Effector memory CD4-positive, alpha-beta T cell (primary cell): ENCODE measurements at places on chromosomes 4 and X.

DNA sequence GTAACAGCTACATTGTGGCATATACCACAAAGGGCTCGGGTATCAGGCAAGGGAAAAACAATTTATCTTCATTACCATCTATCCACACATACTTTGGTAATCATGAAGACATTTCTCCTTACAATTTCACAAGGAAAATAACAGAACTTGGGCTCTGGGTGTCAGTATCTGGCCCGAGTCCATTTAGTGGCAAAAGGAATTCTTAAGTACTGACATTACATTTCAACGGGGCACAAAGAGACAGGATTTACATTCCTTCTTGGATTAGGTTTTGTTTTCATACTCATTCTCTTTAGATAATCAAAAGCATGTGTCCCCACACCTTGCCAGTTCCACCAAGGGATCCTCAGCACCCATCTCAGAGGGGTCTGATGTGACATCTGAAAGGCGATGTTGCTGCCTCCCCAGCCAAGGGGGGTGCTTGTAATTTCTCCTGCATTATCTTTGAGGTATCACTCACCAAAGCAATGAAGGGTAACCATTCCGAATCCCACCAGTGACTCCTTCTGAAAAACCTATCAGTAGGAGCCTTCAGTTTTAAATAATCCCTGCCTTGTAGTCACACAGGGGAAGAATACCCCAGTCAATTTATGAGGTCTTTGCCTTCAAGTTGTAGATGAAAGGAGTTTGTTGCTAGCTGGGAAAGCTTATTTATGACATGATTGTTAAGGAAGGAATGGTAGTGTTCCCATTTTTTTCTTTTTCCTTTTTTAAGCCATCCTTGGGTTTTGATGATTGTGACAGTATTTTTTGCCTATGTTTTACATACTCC, 118.6 kb downstream of the PALLD start:
- DNase-seq, result no peak

GRCh38 chr4:1928356-1929239, 57.4 kb downstream of the NSD2 start:
- no peak for DNase-seq

- no peak for DNase-seq
Observed at GRCh38 chr4:83771113-83771705, 235.3 kb downstream of the GPAT3 start.

- DNase-seq, result no peak
Observed at GRCh38 chr4:158599765-158600498, 71.8 kb downstream of the C4orf46 start.

GRCh38 chr4:2712261-2712842, 43.8 kb downstream of the TNIP2 start:
- DNase-seq, result no peak

DNA sequence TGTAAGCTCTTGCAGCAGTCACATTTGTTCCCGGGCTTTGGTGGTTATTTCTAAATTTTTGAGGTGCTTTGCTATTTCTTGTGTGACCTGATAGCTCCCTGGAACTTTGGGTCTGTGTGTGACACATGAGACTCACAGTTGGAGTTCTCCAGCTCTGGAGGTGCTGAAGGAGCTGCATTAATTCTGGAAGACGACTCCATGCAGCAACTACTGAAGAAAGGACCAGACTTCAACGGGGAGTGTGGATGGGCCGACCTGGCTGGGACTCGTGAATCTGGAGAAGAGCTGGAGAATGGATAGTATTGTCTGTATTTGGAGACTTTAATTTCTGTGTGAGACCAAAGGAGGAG, 1.5 kb downstream of the MRFAP1 start:
- DNase-seq, result no peak

DNA sequence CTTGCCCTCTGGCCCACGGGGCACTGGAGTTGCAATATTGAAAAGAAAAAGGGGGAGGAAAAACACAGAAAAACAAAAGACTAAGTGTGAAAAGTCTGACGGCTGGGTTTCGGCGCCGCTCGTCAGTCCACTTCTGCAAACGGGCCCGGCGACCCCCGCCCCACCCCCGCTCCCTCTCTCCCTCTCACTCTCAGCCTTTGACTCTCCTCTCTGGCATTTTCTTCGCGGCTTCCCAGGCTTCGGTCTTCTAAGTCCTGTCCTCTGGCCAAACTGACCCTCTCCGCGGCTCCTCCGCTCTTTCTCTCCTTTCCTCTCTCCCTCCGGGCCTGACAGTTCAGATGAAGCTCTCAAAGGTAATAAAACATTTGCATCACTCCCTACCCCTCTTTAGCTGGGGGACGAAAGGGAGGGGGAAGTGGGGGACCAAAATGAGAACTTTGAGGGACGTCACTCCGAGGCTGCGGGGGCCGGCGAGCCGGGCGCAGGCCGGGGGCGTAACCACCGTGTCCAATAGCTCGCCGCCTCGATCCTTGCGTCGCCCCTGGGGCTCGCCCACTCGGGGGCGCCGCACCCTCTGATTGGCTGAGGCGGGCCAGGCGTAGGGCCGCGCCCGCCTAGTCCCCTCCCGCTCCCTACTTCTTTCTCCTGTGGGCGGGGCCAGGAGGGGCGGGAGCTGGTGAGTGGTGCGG, at the start of gene NKX6-1:
Gene NKX6-1 (minus strand): TSS at position 358 of the 689 bp plus-strand sequence. CDS start 1,064 bp downstream, outside the sequence.
- no peak for DNase-seq

DNA sequence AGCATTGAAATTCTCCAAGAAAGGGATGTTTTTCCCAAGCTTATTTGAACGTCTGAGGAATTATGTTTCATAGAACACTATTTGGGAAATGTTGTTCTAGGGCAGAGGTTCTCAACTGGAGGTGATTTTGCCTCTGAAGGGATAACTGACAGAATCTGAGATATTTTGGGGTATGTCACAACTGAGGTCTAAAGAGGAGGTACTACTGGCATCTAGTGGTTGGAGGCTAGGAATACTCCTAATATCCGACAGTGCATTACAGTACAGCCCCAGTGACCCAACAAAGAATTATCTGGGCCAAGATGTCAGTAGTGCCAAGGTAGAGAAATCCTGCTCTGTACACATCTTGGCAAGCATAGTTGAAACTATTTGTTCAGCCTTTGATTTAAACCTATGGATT, 6.4 kb downstream of the HSPA4L start:
- DNase-seq, result no peak

GRCh38 chr4:18366892-18367291, 345.3 kb upstream of the LCORL start:
- DNase-seq, result no peak

GRCh38 chr4:153282023-153282422, 62.5 kb upstream of the MND1 start:
- DNase-seq, result no peak

- DNase-seq, result no peak
Observed at GRCh38 chr4:3208826-3209225, 40.1 kb upstream of the MSANTD1 start.

GRCh38 chr4:102734591-102735385, 26.0 kb downstream of the MANBA start:
- DNase-seq, result no peak

DNA sequence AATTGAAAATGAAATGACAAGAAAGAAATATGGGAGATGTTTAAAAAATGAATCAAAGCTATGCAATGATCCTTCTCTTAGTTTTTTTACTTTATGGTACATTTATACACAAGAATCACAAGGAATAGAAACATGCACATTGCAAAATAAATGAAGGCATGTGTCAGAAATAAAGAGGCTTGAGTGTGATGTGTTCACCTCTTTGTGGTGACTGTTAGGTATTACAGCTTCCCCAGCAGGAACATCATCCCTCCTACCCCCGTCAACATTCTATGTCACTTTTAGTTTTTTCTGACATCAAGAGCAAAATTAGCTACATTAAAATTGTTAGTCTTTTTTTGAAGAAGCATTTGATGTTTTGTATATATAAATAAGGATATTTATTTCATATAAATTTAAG, 214.8 kb downstream of the SLC4A4 start:
- no peak for DNase-seq

DNA sequence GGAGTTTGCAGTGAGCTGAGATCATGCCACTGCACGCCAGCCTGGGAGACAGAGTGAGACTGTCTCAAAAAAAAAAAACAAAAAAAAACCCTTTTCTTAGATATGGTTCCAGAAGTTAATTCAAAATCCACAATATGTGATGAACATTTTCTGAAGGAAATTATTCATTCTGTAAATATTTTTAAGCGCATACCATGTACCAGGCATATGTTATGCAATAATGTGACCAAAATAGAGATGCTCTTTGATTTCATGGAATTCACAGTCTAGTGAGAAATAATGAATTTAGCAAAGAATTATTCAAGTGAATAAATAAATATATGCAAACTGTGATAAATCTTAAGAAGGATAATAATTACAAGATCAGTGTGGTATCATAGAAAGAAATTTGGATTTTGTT, 174.7 kb downstream of the GC start:
- no peak for DNase-seq

DNA sequence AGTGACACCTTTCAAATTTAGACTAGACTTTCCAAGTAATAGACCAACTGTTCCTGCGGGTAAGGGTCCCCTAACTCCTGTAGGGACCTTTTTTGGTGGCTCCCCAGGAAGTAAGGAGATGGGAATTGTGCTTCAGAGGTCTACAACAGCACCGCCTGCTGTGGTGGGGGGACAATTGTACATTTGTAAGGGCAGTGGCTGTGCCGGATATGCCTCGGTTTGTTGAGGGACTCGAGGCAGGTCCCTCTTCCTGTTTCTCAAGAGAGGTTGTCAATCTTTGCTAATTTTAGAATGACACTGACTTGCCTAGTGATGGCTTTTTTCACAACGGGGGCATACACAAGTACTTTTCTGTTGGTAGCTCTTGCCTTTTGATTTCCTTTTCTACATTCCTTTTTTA, 15.5 kb upstream of the HSD17B11 start:
- no peak for DNase-seq

DNA sequence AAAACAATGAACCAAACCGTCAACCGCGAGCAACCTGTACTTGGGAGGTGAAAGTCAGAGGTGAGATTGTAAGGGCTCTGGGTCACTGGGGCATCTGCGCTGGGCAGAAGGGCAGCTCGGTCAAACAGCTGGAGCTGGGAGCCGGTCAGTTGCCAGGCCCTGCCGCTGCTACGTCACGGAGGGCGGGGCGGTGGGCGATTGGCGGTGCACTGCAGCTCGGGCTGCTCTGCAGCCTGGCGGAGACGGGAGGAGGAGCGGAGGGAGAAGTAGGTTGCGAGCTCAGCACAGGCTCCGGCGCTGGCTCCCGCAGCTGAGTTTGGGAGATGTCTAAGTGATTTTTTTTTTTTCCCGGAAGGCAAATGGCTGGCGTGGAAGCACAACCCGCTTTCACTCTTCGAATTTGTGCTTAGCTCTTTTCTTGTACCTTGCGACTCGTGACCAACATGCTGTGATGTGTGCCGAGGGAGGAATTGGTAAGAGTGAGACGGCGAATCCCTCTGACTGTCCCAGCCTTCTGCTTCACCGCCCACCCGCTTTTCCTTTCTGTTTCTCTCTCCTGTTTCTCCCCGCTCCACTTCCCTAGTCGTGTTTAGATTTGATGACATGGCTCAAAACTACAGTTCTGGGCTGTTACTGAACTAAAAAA, at the start of gene ATP10D:
Gene ATP10D (plus strand): TSS at position 229 of the 646 bp plus-strand sequence. CDS start 27,266 bp downstream, outside the sequence.
- peak; percentile 64 for DNase-seq

GRCh38 chr4:152104901-152105357, 344.1 kb upstream of the GATB start:
- no peak for DNase-seq
